ENCODE measurements at places on chromosomes 11 and 22.

GRCh38 chr11:130139401-130139800 lies 20.2 kb upstream of the ST14 start:
- DNase-seq: no peak

- DNase-seq: no peak
Measured at GRCh38 chr22:31451709-31452571, 37.7 kb downstream of the EIF4ENIF1 start.

GRCh38 chr11:114827736-114828135 lies 149.4 kb downstream of the NXPE2 start:
- no peak for DNase-seq

DNA sequence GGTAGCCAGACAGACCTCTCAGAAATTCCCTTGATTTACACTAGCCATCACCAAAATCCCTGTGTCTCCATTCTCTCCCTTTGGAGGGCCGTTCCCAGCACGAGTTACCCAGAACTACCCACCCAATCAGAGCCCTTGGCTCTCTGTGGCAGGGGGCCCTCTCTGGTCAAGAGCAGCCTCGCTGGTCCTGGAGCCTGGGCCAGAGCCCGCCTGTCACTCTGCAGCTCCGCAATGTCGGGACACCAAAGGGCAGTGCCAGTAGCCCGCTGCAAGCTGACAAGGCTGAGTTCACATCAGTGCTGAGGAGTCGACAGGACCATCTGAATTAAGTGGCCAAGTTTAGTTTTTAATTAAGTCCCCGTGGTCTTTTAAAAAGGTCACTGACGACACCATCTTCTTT lies 241.6 kb downstream of the ST3GAL4 start:
- no peak for DNase-seq

- no peak for DNase-seq
Measured at GRCh38 chr11:61747967-61748285, 4.5 kb upstream of the MYRF start.
